ENCODE measurements at places on chromosomes 16 and 17. TPM values are rescaled to one million over a fixed set of nuclear protein-coding genes. Genes with fewer than 3 reads are reported as not detected.

ALKBH5 gene
- total RNA-seq = 82.7 TPM

GUCY2D gene
- total RNA-seq = under 0.01 TPM

KRTAP4-9 gene
- total RNA-seq = not detected

HYDIN gene
- total RNA-seq = 19.2 TPM

DNA sequence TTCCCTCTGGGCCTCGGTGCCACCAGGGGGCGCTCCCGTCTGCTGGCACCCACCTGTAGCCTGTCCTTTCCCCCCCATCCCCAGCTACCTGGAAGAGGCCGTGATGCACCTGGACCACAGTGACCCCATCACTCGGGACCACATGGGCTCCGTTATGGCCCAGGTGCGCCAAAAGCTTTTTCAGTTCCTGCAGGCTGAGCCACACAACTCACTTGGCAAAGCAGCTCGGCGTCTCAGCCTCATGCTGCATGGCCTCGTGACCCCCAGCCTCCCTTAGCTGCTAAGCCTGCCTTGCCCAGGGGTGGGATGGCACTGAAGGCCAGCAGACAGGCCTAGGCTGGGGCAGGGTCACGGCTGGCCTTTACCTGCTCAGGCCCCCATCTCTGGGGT, 818 bp upstream of the NRN1L start:
- DNase-seq = peak; percentile 71

DNA sequence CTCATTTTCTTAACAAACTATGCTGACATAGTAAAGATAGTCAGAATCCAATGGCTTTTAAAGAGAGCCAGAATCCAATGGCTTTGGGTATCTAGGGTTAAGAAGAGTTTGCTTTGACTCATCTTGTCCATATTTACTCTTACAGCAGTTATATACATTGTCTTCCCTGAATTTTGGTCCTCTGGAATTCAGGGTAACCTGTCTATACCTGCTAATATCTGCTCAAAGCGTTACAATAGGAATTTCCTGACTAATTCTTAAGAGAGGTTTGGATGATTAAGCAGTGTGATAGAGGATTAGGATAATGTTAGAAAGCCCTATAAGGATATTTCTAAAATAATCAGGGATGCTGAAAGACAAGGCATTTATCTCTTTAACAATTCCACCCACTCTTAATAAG, 2.0 kb upstream of the CDH8 start:
- no peak for DNase-seq

DNA sequence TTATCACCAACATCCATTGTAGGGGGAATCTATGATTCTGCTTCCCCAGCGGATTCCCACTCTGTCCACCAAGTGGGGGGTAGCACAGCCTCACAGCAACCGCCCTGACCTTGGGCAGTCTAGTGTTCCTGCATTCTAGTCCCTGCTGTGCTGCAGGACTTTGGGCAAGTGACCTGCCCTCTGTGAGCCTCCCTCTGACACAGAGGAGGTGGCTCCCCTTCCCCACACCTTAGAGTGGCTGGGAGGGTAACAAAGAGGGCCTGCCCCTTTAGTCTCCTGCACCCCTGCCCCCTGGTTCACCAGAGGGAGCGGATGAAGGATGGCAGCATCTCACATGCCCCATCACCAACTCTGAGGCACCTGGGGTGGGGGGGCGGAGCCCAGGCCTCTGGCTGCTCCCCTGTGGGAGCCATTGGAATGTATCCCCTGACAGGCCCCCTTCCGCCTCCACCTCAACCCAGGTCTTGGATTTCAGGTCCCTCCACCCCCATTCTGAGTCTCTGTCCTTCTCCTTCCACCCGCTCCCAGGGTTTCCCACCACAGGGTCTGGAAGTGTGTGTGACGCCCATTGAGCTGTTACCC, 10.1 kb downstream of the GAS2L2 start:
- DNase-seq = no peak

- no peak for DNase-seq
Observed at GRCh38 chr17:79659376-79659775, 48.5 kb upstream of the RBFOX3 start.

- no peak for DNase-seq
Observed at GRCh38 chr16:85348911-85349334, 236.7 kb upstream of the CIBAR2 start.

- DNase-seq = no peak
Observed at GRCh38 chr16:87169509-87169995, 147.6 kb downstream of the C16orf95 start.

- no peak for DNase-seq
Observed at GRCh38 chr16:30715750-30716445, 16.9 kb downstream of the SRCAP start.

- DNase-seq = no peak
Observed at GRCh38 chr16:84832488-84833143, 12.8 kb downstream of the CRISPLD2 start.

- DNase-seq = no peak
Observed at GRCh38 chr16:24359490-24359889, 103.4 kb downstream of the CACNG3 start.

DNA sequence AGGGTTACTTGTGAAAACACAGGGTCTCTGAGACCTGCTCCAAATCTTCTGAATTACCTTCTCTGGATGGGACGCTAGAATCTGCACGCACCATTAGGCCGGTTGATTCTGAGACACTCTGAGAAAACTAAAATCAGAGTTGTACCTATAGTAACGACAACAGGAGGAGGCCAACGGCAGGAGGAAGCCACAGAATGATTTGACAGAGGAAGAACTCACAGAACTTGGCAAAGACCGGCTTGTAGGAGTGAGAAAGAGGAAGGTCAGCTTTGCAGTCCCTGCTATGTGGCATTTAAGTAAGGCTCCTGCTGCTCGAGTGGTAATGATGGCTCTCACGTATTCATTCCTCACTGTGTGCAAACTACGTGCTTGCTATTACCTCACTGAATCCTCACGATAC, 483.0 kb downstream of the TMEM114 start:
- DNase-seq = no peak

GRCh38 chr17:48499735-48500434, 30.9 kb downstream of the HOXB1 start:
- no peak for DNase-seq

DNA sequence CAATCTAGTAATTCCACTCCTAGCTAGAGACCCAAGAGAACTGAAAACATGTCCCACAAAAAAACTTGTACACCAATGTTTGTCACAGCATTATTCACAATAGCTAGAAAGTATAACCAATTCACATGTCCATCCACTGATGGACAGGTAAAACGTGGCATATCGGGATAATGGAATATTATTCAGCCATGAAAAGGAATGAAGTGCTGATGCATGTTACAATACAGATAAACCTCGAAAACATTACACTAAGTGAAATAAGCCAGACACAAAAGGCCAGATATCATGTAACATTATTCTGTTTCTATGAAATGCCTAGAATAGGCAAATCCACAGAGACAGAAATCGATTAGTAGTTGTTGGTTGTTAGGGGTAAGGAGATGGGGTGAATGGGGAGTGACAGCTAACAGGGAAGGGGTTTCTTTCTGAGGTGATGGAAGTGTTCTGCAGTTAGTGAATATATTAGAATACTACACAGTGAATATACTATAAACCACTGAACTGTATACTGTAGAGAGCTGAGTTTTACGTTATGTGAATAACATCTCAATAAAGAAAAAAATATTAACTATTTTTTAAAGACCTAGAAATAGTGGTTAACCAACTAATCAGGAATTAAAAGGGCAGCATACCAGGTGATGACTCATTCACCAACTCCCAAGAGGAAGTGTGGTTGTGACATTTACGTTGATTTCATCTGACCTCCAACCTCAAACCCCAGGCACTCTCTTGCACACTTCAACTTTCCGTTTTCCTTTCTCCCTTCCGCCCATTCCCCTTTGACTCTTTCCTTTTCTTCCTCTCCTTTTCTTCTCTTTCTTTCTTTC, 48.6 kb downstream of the GAS7 start:
- DNase-seq = no peak

- no peak for DNase-seq
Observed at GRCh38 chr16:83771306-83771942, 36.4 kb upstream of the HSBP1 start.

All from frontal cortex (tissue), 4 donors.